GM18507 (cell line): ENCODE measurements at places on chromosomes 3 and 15.

DNA sequence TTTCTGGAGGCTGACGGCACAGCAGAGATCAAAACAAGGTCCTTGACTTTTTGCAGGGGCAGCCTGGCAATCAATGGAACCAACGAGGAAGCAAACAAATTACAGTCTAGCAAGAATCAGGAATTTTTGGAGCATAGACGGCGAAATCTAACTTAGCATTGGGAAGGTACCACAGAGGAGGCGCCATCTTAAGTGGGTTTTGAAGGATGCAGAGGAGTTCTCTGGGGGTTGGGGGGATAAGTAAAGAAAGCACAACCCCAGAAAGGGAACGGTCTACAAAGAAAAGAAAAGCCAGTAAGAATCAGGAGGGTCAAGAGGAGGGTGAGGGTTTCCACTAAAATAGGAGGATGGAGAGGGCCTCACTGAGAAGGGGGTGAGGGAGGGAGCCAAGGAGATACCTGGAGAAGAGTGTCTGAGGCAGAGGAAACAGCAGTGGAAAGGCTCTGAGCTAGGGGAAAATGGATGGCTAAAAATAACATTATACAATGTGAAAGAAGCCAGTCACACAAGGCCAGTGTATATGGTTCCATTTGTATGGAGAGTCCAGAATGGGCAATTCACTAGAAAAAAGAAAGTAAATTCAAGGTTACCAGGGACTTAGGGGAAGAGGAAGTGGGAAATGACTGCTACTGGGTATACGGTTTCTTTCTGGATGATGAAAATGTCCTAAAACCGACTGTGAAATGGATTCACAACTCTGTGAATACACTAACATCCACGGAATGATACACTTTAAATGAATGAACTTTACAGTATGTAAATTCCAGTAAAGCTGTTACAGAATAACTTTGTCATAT is 25.2 kb upstream of the IQSEC1 start:
- no peak for DNase-seq

DNA sequence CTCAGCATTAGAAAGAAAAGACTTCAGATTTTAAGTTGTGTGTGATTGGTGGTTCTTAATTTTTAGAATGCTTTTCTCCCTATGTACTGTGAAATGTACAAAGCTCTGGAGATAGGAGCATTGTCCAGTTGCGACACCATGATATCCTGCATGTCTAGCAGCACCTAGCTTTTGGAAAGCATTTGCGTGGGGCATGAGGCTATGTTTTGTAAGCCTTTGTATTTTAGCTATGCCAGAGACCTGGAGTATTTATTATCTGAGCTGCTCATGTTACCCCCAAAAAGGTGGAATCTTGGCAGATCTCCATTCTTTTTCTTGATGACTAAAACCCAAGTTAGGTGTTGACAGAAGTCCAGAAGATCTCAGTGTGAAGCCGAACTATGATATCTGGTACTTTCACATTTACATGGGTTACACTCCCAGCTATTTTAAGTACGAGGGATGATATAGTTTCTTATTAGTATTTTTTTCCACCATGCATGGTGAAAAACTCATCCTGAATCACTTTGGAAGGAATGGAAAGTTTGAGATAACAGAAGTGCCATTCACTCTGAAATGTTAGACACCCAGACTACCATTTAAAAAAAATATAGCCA is 126.7 kb upstream of the SAMMSON start:
- no peak for DNase-seq

- DNase-seq: no peak
Measured at GRCh38 chr3:197017003-197017402, 12.6 kb downstream of the MELTF start.

- no peak for DNase-seq
Measured at GRCh38 chr15:25905140-25905539, 42.0 kb upstream of the ATP10A start.

DNA sequence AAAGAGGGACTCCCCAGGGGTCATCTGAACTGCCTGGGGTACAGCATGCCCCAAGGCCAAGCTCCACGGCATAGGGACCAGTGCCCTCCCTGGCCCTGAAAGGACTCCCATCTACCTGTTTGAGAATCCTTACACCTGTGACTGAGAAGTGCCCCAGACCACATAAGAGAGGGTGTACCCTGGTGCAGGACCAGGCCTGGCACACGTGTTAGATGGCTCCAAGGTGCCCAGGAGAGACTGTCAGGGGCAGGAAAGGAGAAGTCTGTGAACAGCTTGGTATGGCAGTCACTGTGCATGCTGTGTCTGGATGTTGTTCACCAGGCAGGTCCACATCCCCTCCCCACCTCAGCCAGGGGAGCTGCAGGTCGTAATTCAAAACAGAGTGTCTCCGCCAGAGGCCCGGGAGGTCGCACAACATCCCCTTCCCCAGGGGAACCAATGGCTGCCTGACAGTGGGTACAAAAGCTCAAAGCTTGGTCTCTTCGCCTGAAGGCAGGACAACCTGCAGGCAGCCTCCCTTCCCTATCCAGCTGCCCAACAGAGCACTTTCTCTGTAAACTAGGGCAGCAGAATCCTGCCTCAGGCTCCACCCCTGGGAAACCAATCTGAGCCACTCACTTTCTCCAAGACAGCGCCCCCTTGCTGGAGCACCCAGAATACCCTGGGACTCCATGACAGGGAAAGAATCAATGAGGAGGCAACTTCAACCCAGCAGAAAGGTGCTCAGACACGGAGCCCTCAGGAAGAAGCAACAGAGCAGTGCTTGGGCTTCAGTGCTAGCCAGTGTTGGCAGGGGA is 3.9 kb downstream of the NUP210 start:
- DNase-seq: no peak

GRCh38 chr3:45582430-45582829 is 12.1 kb upstream of the LIMD1 start:
- no peak for DNase-seq

DNA sequence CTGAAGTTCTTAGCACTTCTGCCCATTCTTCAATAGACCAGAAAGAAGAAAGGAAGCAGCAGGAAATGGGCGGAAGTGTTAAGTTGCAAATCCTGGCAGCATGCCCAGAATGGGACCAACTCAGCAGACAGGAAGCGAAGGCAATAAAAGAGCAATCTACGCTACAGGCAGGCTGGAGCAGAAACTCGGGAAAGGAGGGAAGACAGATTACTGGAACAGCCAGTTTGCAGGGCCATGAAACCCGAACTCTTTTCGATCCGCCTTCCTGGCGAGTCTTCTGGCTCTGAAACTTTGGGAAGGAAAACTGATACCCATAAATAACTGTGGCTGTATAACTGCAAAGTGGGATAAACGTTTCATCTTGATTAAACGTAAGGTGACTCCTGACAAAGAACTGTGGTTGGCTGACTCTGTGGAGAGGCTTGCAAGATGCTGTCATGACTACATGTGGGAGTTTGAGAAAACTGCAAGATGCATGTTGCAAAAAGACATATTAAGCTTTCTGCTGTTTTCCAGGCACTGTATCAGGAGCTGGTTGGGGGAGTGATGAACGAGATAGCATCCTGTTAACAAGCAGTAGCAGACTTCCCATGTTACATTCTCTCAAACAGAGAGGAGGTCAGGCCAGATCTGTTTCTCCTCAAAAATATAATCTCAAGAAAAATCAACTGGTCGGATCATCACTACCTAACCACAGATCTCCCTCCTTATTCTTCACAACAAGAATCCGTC is 67.8 kb downstream of the FMN1 start:
- DNase-seq: no peak

- DNase-seq: no peak
Measured at GRCh38 chr3:107969525-107969924, 121.3 kb downstream of the CD47 start.

DNA sequence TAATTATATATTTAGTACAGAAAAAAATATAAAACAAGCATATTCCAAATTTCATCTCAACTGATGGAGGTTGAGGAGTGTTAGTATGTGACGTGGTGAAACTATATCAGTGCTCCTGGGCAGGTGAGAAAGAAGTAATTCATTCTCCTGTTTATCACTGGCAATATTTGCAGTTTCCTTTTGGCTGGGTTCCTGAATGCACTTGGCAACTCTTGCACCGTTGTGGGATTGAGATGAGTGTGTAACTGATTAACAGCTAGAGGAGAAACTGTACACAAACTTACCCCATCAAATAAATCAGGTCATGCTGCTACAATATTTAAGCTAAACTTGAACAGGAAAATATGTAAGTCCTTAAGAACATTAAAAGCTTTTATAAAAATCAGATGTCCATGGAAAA is 2.1 kb upstream of the ATP13A4 start:
- DNase-seq: no peak

DNA sequence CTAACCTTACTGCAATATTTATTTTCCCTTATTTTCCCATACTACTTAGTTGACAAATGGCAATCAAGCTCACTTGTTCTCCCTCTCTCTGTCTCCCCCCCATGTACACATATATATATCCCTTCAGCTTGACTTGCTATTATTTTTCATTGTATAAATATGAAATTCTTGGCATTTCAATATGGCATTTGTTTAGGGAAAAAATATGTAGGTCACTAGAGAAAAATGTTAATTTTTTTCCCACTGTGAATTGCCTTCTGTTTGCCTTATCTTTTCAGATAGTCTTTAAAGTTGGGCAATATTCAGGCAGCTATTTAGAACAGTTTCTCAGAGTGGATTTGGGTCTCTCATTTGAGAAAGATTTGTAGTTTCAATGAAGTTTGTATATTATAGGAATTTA is 62.8 kb upstream of the UTS2B start:
- no peak for DNase-seq

DNA sequence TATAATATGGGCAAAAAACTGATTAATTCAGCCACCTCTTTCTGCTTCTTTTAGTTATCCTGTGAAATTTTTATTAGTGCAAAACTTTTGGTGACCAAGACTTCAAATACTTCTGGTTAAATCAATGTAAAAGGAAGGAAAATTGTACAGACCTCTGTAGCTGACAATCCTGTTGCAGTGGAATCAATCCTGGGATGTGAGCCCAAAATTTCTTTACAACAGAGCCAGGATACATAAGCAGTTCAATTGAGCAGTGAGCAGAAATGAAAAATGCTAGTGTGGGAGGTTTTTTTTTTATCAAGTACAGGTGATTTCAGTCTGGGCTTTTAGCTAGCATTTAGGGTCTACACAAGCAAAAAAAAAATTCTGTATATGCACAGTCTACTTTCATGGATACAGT is 398.0 kb downstream of the OTOL1 start:
- no peak for DNase-seq

GRCh38 chr15:51738553-51738952 is 1.1 kb upstream of the LYSMD2 start:
- DNase-seq: no peak

- DNase-seq: no peak
Measured at GRCh38 chr3:196754091-196754981, 14.7 kb downstream of the PAK2 start.

- no peak for DNase-seq
Measured at GRCh38 chr3:24047513-24047912, 102.4 kb downstream of the NR1D2 start.
